ENCODE measurements at places on chromosomes 2 and 18.

DNA sequence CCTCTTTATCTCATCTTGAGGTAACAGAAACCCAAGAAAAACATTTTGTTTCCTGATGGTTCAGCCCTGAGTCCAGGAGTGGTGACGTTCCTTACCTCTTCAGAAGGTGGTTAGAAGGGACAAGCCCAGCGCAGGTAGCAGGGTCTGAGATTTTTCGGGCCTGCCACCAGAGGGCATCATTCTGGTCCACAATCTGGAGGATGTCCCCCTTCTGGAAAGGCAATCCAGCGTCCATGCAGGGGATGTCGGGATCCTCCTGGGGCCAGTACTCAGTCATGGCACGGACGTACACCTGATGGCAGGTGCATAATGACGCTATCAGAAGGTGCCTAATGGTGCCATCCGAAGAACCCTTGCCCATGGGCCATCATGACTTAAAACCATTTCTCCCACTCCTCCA is 17.7 kb downstream of the MPP4 start:
- no peak for DNase-seq

DNA sequence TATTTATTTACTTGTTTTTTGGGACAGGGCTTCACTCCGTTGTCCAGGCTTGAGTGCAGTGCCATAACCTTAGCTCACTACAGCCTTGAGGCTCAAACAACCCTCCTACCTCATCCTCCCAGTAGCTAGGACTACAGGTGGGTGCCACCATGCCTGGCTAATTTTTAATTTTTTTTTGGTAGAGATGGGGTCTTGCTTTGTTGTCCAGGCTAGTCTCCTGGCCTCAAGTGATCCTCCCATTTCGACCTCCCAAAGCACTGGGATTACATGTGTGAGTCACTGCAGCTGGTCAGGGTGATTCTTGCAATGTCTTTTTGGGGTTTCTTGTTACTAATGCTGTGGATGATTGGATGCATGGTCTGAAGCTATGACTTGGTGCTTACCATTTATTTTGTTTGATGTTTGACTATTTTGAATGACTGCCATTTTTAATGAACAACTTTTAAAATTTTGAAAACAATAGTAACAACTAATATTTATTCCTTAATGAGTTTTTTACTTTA is 6.5 kb downstream of the CERS6 start:
- DNase-seq = no peak

GRCh38 chr18:46636040-46636630 is 20.9 kb downstream of the LOXHD1 start:
- no peak for DNase-seq

DNA sequence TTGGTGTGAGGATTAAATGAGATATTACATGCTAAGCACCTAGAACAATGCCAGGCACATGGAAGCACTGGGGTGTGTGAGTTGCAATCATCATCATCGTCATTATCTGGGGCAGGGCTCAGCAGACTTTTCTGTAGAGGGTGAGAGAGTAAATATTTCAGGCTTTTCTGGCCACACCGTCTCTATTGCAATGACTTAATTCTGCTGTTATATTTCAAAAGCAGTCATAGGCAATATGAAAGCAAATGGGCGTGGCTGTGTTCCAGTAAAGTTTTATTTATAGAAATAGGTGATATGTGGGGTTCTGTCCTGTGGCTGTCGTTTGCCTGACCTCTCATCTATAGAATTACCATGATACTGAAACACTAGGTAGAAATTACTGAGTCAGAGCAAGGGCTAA is 60.6 kb downstream of the IL1R2 start:
- no peak for DNase-seq

DNA sequence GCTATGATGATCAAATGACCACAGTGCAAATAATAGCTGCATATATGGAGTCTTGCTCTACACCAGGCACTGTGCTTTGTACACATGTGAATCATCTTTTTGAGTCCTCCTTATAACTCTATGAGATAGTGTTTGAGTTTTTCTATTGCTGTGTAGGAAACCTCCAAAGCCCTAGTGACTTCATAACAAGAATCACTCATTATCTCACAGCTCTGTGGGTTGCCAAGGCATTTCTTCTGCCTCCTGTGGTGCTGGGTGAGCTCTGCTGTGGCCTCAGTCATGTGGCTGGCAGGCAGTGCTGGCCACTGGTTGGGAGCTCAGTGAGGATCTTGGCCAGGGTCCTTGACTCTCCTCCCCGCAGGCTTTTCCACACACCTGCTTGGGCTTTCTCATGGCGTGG is 153.4 kb downstream of the CAPN13 start:
- no peak for DNase-seq

GRCh38 chr2:100106460-100106859 is 35.9 kb downstream of the AFF3 start:
- DNase-seq = no peak

Data from GF-D8 (cell line).